ENCODE measurements at places on chromosomes 1 and 21.

- no peak for DNase-seq
These were observed 8.0 kb downstream of the YY1AP1 start for GRCh38 chr1:155680531-155680930.

- no peak for DNase-seq
These were observed 1621.1 kb downstream of the MRPL39 start for GRCh38 chr21:23986214-23986613.

GRCh38 chr21:37555672-37556261, 189.2 kb downstream of the DYRK1A start:
- no peak for DNase-seq

GRCh38 chr1:12626888-12627287, 8.9 kb upstream of the DHRS3 start:
- no peak for DNase-seq

DNA sequence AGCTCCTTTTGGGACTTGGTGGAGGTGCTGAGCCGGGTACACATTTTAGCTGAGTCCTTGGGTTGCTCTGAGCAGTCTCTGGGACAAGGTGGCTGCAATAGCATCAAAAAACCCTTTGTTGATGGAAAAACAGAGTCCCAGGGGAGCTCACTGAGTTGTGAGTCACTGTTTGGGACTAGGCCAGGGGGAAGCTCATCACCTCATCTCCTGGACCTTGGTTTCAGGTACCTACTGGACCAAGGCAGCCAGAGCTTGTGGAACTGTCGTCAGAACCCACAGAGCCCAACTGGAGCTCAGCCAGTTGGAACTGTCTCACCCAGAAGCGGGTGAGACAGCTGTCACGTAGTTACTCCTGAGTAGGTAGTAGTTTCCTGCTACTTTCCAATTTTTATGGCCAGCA, 146.7 kb downstream of the HLX start:
- no peak for DNase-seq

DNA sequence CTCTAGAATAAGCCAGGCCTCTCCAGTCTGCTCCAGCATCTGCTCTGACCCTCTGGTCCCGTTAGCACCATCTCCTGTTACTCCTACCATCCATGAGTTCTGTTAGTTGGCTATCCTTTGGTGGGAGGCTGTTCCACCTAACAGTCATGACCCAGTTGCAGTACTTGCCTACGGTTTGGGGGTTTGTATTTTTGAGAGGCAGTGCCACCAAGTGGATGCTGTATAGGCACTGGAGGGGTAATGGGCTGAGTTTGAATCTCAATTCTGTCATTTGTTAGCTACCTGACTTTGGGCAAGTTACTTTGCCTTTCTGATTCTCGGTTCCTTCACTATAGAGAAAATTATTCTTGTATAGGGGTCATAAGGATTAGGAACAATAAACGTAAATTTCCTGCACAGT, 12.1 kb upstream of the C8B start:
- DNase-seq = no peak

- no peak for DNase-seq
These were observed 17.7 kb downstream of the IVL start for GRCh38 chr1:152926091-152926490.

DNA sequence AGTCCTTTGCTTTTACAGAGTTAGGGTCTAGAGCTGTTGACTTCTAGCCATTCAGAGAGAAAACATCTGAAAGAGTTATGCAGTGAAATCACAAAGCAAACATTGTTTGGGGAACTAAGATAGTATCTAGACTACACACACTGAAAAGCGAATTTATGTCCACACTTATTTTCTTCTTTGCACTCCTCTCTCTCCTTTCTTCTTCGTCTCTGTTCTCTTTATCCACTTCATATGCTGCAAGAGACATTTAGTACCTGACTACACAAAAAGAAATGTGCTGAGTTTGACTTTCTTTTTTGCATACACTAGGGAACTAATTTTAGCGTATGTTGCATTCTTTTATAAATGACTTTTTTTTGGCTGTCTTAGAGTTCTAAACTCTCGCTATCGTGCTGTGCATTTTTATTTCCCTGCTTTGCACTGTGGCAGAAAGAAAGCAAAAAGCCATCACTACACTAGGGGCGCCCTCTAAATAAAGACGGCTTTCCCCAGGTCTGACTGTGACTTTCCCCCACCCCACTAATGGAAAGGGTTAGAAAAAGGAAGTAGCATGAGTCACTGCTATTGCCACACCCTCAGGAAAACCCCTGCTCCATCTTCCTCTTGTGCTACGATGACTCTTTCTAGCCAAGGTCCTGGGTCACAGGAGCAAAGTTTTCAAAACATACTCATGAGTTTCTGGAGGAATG, 65.7 kb downstream of the MAP3K7CL start:
- DNase-seq = peak; percentile 15

DNA sequence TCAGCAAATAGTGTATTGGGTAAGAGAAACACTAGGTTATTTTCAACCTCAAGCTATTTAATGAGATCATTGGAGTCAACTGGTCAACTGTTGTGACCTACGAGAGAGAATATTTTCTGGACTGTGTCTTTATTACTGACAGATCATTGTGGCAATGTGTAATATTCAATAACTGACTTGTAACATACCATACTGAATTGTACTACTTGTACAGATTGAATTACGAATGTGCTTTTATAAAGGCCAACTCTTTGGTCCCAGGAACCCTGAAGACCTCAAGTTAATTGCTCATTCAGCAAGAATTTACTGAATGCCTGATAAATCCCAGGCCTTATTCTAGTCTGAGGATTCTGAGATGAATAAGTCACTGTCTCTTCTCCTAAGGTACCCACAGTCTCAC, 56.1 kb upstream of the CAMK1G start:
- no peak for DNase-seq

All from stimulated activated CD4-positive, alpha-beta T cell treated with anti-CD3 and anti-CD28 coated beads, TNF-alpha, amount 100 ng/mL, for 1 hour (primary cell).